ENCODE measurements at places on chromosomes 7 and 10.
A peak's percentile ranks its signal among the peaks of the same experiment; 100 is the strongest.

DNA sequence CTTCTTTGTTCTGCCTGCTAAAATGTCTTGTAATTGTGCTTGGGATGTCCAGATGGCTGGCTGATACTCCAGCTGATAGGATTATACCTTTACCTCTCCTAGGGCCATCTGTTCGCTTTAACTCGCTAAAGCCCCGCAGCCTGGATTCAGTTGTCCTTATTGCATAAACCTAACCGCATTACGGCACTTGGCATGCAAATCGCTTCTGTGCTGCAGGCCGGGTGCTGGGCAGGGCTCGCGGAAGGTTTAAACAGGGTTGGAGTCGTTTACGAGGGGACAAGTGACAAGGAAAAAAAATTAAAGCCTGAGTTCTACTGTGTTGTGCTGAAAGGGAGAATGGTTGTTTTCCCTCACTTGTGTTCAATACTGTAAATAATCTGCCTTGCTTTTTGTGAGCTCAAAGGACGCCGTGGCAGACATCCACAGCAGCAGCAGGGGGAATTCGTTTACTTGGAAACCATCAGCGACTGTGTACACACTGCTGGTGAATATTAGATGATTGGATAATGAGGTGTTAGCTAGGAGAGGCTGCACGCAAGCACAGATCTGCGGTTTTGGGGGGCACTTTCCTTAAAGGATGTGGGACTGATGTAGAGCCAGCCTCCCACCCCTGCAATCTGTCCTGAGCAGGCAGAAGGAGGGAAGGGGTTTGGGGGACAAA, 93.0 kb downstream of the EBF3 start:
- no peak for DNase-seq

- no peak for DNase-seq
These were observed 70.8 kb downstream of the CREB5 start for GRCh38 chr7:28483112-28483511.

DNA sequence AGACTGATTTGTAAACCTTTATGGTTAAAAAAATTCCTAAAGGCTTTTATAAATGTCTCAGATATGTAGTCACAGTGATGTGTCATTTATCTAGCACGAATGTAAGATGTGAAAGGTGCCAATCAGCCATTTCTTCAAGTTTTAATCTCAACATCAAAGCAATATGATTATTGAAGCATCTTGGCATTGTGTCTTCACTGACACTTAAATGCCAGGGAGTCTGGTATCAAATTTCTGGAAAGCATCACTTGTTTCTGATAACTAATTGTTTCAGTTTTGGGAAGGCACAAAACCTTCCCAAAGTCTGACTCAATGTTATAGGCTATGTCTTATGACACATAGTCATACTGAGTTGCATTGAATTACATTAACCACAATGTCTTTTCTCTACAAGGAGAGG, 492.0 kb upstream of the CNTNAP2 start:
- DNase-seq: no peak

GRCh38 chr10:123808906-123809305, 82.7 kb downstream of the CPXM2 start:
- DNase-seq: no peak

- DNase-seq: no peak
These were observed 862.3 kb downstream of the TYW1 start for GRCh38 chr7:67858931-67859330.

- no peak for DNase-seq
These were observed 5.3 kb downstream of the NRP1 start for GRCh38 chr10:33329178-33329577.

DNA sequence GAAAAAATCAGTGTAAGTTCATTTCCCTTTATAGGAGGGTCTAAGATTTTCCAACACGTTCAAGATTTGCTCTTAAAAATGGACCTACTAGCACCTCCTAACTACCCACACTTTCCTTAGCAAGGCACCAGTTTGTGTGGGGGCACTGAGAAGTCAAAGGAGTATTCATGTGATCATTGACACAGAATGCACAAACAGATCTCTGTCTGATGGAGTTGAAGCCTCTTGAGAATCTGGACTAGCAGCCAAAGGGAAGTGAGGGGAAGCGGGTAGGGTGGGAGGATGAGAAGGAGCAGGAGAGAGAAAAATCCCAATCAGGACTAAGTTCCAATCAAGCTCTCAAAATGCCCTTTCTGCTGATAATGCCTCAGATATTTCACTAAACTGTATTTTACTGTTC, 4.1 kb downstream of the MMS19 start:
- peak; percentile 21 for DNase-seq

DNA sequence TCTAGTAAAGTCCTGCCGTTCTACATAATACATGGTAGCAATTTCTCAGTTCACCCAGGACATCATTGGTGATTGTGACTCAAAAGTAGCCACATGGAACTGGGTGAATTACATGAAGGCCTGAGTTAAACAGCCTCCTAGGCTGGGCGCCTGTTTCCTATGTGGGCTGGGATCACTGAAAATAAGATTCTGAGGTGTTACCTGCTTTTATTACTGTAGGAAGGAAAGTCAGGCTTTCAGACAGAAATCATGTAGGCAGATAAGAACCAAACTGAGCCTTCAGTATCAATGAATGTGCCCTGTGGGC, 160.4 kb downstream of the CAMK1D start:
- DNase-seq: no peak

DNA sequence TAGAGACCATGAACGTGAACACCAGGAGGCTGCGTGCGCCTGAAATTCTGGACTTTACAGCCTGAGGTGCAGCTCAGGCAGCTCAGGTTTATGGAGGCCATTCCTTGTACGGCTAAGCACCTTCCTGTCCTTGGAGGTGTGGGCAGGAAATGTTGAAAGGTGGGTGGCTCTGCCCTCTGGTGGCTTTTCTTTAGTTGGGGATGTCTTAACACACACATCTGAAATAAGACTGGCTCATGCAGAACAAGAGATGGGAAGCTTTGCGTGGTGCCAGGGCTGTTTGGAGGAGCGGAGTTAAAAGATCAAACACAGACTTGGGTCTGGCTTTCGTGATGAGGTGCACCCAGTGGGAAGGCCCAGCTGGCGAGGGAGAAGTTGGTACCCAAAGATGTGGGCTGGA, 64.1 kb downstream of the DOCK1 start:
- DNase-seq: no peak

- DNase-seq: no peak
These were observed 973.5 kb downstream of the ANKRD7 start for GRCh38 chr7:119197877-119198527.

DNA sequence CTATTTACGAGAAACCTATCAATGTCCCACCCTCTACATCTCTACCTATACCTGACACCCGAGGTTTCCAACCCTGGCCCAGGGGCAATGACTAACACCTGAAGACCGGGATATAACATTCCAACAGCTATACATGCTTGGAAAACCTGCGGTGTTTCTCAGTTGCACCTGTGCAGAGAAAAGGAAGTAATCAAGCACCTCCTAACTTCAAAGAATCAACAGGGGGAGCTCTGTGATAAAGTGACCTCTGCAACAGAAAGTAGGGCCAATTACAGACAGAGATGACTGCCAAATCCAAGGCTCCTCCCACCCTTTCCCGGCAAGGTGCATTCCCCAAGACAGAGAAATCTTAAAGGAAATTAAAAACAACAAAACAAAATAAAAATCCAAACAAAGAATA, 41.3 kb downstream of the CCDC6 start:
- DNase-seq: no peak

- no peak for DNase-seq
These were observed 6.0 kb upstream of the GATA3 start for GRCh38 chr10:8048281-8049008.

GRCh38 chr10:1954300-1954699, 217.0 kb upstream of the ADARB2 start:
- DNase-seq: no peak

- DNase-seq: no peak
These were observed 9.7 kb downstream of the TM9SF3 start for GRCh38 chr10:96577069-96577468.

- no peak for DNase-seq
These were observed 1334.7 kb downstream of the REEP3 start for GRCh38 chr10:64855941-64856340.

DNA sequence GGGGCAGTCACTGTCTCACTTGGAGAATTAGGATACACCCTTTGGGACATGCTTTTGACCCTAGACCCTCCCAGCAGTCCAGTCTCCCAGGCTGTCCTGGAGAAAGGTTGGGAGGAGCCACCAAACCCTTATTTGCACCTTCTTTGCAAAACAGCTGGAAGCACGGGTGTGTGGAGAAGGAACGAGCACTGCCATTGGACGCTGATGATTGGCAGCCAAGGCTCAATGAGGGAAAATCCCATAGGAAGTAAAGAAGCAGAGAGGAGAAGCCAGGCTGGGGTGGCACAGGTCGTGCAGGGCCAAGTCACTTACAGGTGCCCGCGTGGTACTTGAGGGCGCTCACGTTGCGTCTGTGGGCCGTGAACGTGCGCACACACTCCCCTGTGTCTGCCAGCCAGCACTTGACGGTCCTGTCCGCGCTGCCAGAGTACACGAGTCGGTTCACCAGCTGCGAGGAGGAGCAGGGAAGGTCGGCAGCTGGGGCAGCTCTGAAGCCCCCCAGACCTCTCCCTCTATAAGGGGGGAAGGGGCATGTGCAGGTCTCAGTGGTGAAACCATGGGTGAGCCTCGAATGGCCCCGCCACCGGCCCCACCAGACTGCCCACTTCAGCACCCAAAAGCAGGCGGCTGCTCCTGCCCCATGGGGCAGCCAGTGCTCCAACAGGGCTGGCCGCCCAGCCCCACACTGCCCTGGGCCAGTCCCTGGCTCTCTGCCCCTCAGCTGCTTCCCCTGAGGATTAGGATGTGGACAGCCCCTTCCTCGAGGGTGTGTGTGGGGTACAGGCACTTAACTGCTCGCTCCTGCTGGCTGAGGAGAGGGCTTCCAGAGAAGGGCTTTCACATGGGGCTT, 24.8 kb downstream of the WDR86 start:
- DNase-seq: no peak

All from substantia nigra (tissue), 51 donors.